NCI-H1436 (cell line): ENCODE measurements at places on chromosomes 13 and 19.

GRCh38 chr13:96785986-96786385 lies 208.3 kb downstream of the OXGR1 start:
- no peak for DNase-seq

GRCh38 chr13:29721766-29722165 lies 126.3 kb upstream of the SLC7A1 start:
- DNase-seq = no peak

DNA sequence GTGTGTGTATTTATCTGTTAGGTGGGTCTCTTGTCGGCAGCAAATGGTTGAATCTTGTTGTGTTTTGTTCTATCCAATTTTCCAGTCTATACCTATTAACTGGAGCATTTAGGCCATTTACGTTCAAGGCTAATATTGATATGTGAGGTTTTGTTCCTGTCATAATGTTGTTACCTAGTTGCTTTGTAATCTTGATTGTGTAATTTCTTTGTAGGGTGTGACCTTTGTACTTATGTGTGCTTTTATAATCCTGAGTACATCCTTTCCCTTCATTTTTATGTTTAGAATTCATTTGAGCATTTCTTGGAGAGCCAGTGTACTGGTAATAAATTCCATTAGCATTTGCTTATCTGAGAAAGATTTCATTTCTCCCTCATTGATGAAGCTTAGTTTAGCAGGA lies 83.0 kb upstream of the MIR17HG start:
- no peak for DNase-seq

- DNase-seq = no peak
Measured at GRCh38 chr19:43610493-43610892, 1.4 kb upstream of the SRRM5 start.

GRCh38 chr13:77698201-77699058 lies 943 bp downstream of the SLAIN1 start:
- DNase-seq = no peak

DNA sequence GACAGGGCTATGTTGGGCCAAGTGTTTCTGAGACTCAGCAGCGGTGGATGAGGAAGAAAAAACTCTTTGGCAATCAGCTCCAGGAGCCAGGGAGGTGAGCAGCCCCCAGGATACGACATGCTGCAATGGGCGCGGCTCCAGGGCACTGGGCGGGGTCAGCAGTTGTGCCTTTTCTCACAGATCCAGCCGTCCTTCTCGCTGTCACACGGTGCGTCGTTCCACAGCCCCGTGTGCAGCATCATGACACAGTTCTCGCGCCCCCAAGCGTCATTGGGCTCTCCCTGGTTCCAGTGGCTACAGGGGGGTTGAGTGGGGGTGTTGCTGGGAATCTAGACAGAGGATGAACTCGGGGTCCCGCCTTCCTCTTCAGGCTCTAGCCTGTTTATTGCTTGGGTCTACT lies 2.7 kb downstream of the CLEC4G start:
- DNase-seq = no peak
